ENCODE measurements at places on chromosomes 13 and 19.

DNA sequence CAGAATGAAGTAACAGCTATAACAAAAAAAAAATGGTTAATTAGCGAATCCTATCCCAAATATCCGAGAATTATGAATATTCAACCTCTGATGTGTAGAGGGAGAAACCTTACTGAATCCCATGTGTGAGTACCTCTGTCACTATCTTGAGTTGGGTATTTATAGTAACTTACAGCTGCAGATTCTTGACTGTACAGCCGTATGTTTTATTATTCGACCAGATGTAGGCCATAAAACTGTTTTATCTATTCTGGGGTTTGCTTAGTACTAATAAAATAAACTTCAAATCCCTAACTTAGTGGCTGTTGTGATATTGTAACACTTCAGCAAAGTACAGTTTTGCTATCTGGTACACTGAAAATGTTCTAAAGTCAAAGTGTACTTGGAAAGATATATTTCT is 120.0 kb downstream of the EFNB2 start:
- no peak for DNase-seq

DNA sequence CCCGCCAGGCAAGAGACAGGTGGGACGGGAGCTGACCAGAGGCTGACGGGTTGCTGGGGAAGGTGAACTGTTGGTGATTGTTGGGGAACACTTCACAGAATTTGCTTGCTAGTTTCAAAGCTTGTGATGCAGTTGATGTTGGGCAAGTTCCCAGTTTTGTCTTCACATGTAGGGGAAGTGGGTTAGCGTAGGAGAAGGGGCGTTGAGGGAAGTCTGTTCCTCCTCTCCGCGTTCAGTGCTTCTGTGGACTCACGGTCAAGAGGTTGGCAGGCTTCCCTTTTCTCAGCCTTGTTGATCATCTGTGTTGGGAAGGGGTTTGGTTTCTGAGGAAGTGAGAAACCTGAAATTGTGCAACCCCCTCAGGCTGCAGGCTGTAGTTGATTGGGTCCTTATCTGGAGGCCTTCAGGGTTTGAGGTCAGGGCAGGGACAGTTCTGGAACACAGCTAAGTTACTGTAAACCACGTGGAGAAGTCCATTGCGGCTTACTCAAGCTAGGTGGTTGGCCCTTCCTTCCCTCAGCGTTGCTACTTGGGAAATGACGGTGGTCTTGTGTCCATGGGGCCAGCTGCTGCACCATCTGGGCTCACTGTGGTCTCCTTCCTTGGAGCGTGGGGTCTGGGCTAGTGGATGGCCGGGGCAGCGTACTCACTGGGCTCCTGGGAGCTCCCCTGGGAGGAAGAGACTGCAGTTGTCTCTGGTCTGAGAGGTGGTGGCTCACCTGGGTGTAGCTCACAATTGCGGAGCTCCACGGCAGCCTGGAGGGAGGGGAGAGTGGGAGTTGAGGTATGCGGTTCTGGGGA is 7.5 kb downstream of the RPS9 start:
- DNase-seq: peak; percentile 100

DNA sequence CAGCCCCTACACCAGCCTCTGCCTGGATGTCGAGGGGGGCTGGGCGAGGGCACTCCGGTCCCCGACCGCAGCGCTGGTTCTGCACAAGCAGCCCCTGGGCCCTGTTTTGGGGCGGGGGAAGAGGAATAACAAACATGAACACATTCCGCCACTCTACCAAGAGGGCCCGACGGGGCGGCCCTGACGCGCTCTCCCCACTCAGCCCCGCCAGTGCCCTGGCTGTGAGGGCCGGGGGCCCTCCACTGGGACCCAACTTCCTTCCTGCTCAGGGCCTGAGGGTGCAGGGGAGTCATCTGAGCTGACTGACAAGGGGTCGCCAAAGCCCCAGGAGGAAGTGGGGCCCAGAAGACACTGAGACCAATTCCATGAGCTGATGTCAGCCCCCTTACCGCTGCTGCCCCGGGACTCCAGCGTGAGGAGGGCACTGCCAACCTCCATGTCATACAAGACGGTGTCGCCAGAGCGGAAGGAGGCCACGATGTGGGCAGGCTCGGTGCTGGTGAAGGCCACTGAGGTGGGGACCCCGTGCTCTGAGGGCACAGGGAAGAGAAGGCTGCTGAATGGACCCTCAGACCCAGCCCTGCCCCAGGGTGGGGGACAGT is 5.6 kb upstream of the PRKD2 start:
- DNase-seq: no peak

GRCh38 chr13:94243551-94243950 is 235.9 kb downstream of the DCT start:
- DNase-seq: no peak

- no peak for DNase-seq
Observed at GRCh38 chr19:4144666-4145249, 8.7 kb upstream of the CREB3L3 start.

All from iris pigment epithelial cell (primary cell).